Naive thymus-derived CD8-positive, alpha-beta T cell (primary cell): ENCODE measurements at places on chromosomes 1 and 21.

DNA sequence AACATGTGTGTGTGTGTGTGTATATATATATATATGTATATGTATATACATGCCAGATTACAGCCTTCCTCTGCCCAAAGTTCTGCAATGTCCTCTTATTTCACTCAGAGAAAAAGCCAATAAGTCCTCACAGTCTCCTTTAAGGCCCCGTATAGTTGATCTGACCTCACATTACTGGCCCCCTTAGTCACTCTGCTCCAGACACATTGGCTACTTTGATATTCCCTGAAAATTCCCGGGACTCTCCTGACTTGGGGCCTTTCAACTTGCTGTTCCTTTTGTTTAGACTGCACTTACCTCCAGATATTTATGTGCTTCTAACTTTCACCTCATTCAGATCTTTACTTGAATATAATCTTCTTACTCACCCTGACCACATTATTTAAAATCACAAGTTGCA is 4.2 kb upstream of the BSDC1 start:
- no peak for DNase-seq

GRCh38 chr1:206557636-206558473 is 50.5 kb downstream of the RASSF5 start:
- DNase-seq: no peak

DNA sequence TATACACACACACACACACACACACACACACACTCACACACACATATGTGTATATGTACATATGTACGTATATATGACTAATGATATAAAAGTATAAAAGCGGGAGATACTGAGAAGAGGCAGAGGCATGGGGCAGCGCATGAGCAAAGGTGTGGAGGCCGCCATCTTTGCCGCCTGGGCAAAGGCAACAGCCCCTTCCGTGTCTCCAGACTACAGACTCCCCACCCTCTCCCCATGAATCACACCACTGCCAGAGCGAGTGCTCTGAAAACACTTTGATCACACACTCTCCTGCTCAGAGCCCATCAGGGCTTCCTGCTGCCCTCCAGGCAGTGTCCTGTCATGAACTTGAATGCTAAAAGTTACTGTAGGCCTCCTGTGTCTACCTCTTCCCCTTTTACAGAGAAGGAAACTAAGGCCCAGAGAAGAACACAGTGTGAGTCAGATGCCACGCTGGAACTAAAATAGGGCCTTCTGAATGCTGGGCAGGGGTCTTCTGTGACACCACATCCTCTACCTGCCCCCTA is 54.7 kb upstream of the SSBP3 start:
- no peak for DNase-seq

- DNase-seq: no peak
Observed at GRCh38 chr1:19835578-19835977, 20.5 kb upstream of the RNF186 start.

DNA sequence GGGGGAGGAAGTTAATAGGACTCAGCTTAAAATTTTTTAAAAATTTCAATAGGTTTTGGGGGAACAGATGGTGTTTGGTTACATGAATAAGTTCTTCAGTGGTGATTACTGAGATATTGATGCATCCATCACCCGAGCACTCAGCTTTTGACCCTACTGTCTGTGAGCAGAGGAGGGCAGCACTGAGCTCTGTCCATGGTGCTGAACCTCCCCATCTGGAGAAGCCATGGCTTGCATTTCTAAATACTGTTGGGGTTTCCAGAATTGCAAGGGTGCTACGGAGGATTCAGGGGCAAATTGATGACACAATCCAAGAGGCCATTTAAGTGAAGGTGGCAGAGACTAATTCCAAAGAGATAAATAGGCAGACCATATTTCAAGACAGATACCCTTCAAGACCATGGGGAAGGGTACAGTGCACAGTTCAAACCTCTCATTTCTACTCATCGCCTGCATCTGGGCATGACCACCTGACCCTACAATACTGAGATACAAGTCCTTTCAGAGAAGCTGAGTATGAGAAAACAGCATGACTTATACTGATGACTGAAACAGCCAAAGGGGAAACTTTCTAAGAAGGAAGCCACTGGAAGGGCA is 17.2 kb downstream of the SYT2 start:
- DNase-seq: peak; percentile 53

- DNase-seq: peak; percentile 43
Observed at GRCh38 chr1:116345843-116346242, 27.2 kb upstream of the ATP1A1 start.

DNA sequence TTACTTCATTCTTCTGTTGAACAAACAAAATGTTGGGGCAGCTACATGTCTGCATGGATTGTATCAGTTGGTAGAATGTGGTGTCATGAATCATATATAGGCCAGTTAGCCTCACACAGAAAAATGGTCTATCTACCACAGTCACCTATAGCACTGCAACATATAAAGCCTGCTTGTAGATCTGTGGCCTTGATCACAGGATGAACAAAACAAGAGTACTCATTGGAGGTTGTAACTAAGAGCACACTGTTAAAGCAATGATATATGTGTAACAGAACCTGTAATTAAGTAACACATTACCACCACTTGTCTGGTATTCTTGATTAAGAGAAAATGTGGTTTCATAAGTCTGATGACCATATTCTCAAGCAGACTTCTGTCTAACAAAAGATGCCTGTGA is 167.3 kb upstream of the SGIP1 start:
- no peak for DNase-seq

DNA sequence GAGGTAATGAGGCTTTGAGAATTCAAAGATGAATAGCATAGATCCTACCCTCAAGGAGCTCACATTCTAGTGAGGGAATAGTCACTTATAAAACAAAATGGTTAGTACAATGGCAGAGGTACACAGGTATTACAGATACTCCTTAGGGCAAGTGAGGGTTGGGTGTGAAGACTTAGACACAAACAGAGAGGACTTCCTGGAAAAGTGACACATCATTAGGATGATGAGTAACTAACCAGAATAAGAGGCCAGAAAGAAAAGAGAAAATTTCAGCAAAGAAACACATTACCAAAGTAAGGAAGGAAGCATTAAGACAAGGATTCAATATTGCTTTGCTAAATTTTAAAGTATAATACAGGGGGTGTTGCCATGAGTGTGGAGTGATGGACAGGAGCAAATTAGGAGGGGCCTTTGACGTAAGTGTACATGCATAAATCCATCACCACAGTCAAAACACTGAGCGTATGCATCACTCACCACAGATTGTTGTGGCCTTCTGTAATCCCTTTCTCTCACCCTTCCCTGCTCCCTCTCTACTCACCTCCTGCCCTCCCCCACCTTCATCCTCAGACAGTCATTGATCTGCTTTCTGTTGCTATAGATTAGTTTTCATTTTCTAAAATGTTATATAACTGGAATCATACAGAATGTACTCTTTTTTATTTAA is 7.9 kb downstream of the CD53 start:
- peak; percentile 73 for DNase-seq

GRCh38 chr1:114107474-114108435 is 45.9 kb downstream of the SYT6 start:
- DNase-seq: no peak

GRCh38 chr21:34668803-34669148 is at the start of gene CLIC6:
TSS of gene CLIC6 (plus strand) at chr21:34668994. CDS start at chr21:34669389, 395 bp downstream.
- no peak for DNase-seq

- no peak for DNase-seq
Observed at GRCh38 chr1:163440090-163440489, 118.3 kb downstream of the NUF2 start.

- no peak for DNase-seq
Observed at GRCh38 chr1:108028841-108029388, 63.9 kb upstream of the VAV3 start.

DNA sequence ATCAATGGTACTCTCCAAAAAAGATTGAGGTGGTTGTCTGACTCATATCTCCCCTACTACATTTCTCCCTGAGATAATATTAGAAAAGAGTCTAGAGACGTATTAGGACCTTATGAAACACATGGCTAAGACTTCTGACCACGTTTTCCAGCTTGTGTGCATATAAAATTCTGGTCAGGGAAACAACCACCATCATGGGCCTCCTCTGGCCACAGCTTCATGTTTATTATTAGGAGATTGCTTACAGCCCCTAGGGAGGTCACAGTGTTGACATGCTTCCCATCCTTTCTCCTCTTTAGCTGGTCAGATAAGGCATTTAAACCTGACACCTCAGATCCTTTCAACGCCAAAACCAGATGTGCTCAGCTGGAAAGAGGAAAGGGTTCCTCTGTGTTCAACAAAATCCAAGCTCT is 620.2 kb downstream of the PLPP3 start:
- DNase-seq: no peak

DNA sequence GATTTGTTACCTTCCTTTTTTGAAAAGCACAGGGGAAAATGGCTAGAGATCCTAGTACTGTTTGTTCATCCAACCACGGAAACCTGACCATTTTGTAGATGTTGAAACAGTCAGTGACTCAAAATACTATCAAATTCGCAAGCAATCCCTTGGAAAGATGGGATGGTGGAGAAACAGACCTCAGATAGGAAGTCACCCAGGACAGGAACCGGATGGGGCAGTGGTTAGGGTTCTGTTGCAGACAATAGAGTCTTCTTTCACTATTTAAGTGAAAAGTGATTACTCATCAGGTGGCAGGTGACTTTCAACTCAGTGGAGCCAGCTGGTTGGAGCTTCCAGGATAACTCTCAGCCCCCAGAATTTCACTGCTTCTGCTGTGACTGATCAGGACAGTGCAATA is 17.0 kb downstream of the LHX4 start:
- DNase-seq: no peak

DNA sequence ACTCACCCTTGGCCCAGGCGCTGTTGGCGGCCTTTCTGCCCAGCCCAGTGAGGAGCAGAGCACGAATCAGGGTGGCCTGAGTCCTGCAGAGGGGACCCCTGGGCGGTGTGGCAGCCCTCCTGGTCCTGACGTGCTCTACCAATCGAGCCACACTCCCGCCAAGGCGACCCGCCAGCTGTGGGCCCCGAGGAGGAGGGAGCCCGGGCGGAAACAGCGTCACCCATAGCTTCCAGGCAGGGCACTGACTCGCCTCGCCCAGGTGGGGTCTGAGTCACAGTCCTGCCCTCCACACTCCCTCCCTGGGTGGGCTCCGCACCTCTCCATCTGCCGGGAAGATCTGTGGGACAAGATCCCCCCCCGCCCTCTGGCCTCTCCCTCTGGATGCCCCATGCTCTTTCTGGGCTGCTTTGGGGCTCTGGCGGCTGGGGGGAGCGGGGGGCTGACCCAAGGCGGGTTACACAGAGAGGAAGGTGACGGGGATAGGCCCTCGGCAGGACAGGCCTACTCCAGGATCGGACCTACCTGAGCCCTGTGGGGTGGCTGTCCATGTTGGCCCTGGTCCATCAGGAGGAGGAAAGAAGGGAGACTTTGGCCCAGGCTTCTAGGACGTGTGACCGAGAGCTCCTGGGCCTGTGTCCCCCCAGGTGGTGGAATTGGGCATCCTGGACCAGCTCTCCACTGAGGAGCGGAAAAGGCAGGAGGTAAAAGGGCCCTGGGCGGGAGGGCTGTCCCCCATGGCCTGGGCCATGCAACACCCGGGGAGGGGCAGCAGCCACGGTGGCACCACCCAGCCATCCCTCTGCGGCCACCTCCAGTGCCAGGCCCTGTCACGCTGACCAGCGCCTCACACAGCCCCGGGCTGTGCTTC is 14.0 kb downstream of the ARHGEF16 start:
- DNase-seq: no peak

GRCh38 chr1:8598060-8598724 is 219.2 kb downstream of the RERE start:
- DNase-seq: no peak

DNA sequence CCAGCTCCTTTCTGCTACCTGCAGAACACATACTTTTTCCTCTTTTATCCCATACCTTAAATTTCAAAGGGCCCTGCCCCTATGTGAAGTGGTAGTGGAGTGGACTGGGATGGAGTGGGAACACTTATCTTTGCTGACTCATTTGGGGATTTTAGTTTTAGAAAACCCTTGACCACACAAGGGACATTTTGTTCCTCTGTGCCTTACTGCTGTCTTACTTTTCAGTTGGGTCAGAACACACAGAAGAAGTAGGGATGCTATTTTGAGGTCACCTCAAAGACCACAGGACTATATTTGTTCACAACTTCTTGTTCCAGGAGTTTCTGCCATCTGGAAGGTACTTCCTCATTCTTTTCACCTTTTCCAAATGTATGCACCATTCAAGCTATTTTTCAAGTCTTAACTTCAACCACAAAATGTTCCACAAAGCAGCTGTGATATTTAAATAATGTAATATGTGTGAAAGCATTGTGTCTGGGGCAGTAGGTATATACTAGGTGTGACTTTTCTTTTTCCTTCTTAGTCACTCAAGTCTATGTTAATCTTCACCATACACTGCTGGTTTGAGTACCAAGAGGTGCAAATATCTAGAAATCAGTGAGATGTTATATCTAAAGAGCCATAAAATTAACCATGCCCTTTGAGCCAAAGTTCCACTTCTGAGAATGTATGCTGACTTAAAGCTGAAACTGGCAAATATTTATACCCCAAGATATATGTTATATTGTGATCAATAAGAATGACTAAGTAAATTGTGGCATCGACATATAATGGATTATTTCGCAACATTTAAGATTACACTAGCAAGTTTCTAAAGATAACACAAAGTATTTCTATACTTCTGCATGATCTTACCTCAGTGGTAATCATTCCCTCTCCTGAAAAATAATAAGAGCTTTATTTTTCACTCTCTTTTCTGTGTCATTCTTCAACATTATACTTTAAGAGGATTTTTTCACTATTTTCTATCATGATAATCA is 308.5 kb downstream of the MRPL39 start:
- DNase-seq: no peak

DNA sequence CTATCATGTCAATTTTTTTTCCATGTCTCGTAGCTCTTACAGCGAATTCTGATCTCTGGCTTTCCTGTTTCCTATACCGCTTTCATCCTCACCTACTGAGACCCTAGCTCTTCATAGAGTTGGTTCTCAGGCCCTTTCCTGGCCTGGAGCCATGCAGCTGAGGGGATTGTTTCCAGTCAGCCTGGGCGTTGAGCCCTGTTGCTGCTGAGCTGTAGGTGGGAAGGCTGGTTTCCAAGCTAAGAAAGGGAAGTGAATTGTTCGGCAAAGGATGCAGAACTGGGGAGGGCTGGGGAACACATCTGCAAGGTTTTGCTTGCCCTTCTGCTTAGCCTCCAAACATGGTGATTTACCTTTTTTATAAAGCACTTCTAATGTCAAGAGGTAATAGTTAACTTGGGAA is 41.5 kb downstream of the SPATA46 start:
- no peak for DNase-seq

DNA sequence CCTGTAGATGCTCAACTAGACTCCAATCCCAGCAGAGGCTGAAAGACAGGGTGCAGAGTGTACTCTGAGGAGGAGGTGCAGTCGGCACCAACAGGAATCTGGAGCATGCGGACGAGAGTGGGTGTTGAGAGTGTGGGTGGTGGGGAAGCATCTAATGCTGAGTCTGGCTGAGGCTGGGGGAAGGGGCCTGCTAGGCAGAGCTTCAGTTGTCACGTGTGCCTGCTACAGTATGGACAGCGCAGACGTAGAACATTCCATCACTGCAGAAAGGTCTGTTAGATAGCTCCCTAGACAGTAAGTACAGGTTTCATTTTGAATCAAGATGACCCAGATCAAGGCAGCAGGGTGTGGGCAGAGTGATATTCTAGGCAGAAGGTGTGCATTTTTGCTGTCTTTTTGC is 23.1 kb downstream of the SNAP47 start:
- DNase-seq: no peak

- DNase-seq: no peak
Observed at GRCh38 chr1:212267460-212267859, 17.8 kb upstream of the PPP2R5A start.

- DNase-seq: no peak
Observed at GRCh38 chr1:18940303-18941020, 16.0 kb downstream of the IFFO2 start.

- DNase-seq: no peak
Observed at GRCh38 chr1:151565502-151566189, 25.5 kb downstream of the TUFT1 start.

- no peak for DNase-seq
Observed at GRCh38 chr1:64828829-64829228, 84.0 kb downstream of the RAVER2 start.
